ENCODE measurements at places on chromosomes 2 and 18.

DNA sequence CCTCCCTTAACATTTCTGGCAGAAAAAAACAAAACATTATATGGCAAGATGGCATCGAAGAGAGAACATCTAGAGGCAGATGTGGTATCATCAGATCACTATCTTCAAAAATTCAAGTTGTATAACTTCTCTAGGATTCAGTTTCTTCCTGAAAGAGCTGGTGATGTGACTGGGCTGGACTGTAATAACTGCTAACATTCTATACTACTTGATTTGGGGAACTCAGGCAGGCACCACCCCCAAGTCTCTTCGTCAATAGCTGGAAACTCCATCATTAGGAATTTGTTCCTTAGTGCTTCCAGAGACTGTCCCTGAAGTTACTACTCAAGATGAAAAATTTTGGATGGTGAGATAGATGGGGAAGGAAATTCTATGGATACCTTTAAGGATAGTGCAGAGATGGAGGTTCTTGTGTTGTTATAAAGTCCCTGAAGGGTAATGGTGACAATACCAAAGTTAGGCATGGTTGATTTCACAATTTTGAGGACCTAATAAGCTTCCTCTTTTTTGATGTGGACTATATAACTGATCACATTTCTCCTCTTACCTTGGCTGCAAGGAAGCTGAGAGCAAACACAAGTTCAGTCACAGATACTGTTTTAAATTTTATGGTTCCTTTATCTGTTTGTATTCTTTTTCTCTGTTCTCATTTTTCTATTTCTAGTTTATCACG lies 59.1 kb upstream of the PGAP1 start:
- peak overlapping the region; percentile 29 for H3K27ac ChIP-seq
- peaks cover 65% of the 10 kb centered on the region for H3K4me1 ChIP-seq
- peaks cover 4% of the 10 kb centered on the region for H3K36me3 ChIP-seq
- no peaks in the 10 kb centered on the region for H3K27me3 ChIP-seq
- no peak for DNase-seq

GRCh38 chr18:42583283-42583731 lies 532.2 kb downstream of the RIT2 start:
- H3K4me3 ChIP-seq = no peak overlapping the region
- no peaks in the 10 kb centered on the region for H3K4me1 ChIP-seq
- no peak for DNase-seq
- H3K27ac ChIP-seq = no peak overlapping the region
- H3K36me3 ChIP-seq = no peaks in the 10 kb centered on the region

DNA sequence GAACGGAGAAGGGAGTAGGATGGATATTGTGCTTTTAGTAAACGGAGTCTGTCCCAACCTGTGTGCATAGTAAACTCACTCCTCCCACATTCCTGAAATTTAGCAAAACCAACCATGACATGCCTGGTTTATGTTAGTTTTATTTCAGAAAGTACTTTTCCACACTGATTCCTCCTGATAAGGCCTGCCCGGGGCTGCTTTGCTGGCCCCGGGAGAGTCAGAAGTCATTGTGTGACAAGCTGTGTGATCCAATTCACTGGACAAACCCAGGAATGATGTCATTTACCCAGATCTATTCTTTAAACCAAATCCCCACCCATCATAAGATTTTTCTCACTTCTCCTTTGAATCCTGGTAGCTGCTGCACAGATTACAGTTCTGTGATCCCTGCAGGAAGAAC lies 109.0 kb downstream of the SETBP1 start:
- no peaks in the 10 kb centered on the region for H3K36me3 ChIP-seq
- H3K27me3 ChIP-seq = peaks cover 28% of the 10 kb centered on the region
- peaks cover 19% of the 10 kb centered on the region for H3K4me1 ChIP-seq

DNA sequence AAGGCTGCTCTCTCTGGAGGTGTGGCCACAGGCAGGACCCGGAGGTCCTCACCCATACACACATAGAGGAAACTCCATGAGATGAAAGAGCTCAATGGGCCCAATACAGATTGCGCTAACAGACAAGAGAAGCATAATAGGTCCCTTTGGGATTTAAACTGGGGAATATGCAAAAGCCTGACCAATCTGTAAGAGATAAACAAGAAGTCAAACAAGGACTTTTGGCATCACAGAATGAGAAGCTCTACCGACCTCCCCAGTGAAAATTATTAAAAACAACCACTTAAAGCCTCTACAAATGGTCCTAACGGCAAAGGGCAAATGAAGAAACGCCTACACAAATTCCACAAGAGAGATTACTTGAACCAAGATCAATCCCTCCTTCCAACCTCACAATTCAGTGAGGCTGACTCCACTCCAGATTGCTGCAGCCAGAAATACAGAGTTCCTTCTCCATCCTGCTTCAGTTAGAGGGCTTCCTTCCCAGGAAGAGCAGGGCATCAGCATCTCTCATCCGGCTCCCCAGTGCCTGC lies 10.8 kb downstream of the IWS1 start:
- H3K4me3 ChIP-seq = no peak overlapping the region
- H3K4me1 ChIP-seq = peaks cover 56% of the 10 kb centered on the region
- no peaks in the 10 kb centered on the region for H3K27me3 ChIP-seq
- DNase-seq = no peak
- H3K36me3 ChIP-seq = peaks cover 22% of the 10 kb centered on the region
- H3K27ac ChIP-seq = peak overlapping the region; percentile 72

GRCh38 chr18:63182310-63182772 lies 137.2 kb downstream of the BCL2 start:
- peak overlapping the region; percentile 69 for H3K4me3 ChIP-seq
- H3K36me3 ChIP-seq = peaks cover 11% of the 10 kb centered on the region
- H3K27me3 ChIP-seq = no peaks in the 10 kb centered on the region
- peaks cover 98% of the 10 kb centered on the region for H3K4me1 ChIP-seq

DNA sequence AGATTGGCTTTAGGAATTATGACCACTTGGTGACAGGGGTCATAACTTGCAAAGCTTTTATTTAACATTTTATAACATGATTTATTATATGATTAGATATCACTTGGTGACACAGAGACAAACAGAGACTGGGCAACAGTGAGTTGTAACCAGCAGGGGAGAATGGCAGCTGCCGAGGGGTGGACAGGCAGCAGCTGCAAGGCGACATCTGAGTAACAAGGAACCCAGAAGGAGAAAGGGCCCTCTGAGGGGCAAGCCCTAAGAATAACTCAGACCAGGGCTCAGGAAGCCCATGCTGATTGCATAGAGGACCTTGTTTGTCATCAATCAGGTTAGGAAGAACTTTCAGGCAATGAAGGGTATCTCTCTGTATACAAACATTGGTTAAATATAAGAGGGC lies 339.9 kb upstream of the SOX11 start:
- H3K4me1 ChIP-seq = no peaks in the 10 kb centered on the region
- no peak overlapping the region for H3K27ac ChIP-seq
- H3K27me3 ChIP-seq = no peaks in the 10 kb centered on the region
- no peaks in the 10 kb centered on the region for H3K36me3 ChIP-seq

- peaks cover 29% of the 10 kb centered on the region for H3K4me1 ChIP-seq
- DNase-seq = no peak
- H3K27me3 ChIP-seq = no peaks in the 10 kb centered on the region
- peak overlapping the region; percentile 79 for H3K4me3 ChIP-seq
These were observed 1.1 kb upstream of the MTA3 start for GRCh38 chr2:42567364-42567763.

GRCh38 chr18:7590826-7591560 lies 23.9 kb downstream of the PTPRM start:
- no peaks in the 10 kb centered on the region for H3K4me1 ChIP-seq
- H3K4me3 ChIP-seq = no peak overlapping the region
- H3K36me3 ChIP-seq = no peaks in the 10 kb centered on the region

All from activated T-cell treated with anti-CD3 and anti-CD28 coated beads, Interleukin-2, amount 50 U/mL, for 72 hours (primary cell).